GM04503 (cell line): ENCODE measurements at places on chromosomes 2 and 18.

DNA sequence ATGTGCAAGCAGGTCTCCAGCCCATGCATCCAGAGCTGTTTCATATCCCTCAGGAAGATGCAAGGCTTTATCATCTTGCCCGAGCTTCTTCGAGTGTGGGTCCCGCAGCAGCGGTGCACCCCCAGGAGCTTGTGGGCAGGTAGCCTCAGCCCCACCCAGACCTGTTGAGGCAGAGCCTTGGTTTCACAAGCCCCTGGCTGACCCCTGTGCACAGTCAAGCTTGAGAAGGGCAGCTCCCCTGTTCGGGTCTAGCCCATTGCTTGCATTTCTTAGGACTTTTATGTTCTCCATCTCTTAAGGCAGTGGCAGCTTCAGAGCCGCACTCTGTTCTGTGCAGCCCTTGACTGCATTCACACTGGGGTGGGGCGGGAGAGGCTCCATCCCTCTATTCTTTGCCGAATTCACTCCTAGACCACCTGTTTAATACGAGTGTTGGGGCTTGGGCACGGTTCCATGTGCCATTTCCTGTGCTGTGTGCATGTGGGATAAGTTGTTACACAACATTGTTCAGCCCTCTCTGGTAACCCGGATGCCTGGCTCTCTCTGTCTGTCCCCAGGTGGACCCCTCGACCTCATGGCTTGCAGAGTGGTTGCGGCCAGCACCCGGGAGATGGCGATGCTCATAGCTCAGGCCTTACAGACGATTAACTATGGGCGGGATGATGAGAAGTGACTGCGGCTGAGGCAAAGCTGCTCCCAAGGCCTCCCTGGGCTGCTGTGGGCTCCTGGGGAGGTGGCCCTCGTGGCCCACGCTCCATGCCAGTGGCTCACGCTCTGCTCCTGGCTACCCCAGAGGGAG lies 48.7 kb downstream of the IMPA2 start:
- no peak for DNase-seq

- DNase-seq = no peak
Observed at GRCh38 chr2:149577269-149577668, 10.3 kb downstream of the MMADHC start.

- no peak for DNase-seq
Observed at GRCh38 chr2:157853211-157853610, 22.9 kb downstream of the ACVR1 start.

DNA sequence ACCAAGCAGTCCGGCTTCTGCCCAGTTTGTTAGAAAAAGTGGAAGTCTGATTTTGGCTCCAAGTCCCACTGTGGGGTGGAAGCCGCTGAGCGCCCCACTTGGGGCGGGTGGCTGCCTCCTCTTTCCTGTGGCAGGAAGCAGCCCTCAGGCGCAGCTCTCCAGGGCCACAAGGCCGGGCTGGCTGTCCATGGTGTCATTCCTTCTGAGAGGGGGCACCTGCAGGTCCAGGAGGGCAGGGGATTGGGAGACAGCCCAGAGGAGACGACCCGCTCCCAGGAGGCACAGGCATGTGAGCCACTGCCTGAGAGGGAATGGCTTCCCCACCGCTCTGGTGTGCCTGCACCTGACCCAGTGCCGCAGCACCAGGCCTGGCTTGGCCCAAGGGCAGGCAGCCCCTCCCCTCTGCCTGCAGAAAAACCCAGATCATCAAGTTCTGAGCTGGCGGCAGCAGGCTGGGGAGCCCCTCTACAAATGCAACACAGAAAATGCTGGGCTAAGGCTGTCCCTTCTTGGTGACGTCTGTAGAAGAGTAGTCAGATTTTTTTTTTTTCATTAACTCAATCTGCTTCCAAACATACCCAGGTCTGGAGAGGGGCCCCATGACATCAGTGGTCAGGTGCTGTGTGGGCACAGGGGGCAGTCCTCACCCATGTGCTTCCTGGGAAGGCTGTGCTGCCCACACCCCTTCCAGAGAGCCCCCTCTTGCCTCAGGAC lies 38.4 kb downstream of the HS6ST1 start:
- DNase-seq = no peak

GRCh38 chr2:229475778-229476177 lies 204.7 kb upstream of the PID1 start:
- no peak for DNase-seq

- no peak for DNase-seq
Observed at GRCh38 chr2:230901006-230901405, 24.0 kb downstream of the GPR55 start.

- DNase-seq = no peak
Observed at GRCh38 chr18:48441405-48441881, 32.3 kb upstream of the ZBTB7C start.

DNA sequence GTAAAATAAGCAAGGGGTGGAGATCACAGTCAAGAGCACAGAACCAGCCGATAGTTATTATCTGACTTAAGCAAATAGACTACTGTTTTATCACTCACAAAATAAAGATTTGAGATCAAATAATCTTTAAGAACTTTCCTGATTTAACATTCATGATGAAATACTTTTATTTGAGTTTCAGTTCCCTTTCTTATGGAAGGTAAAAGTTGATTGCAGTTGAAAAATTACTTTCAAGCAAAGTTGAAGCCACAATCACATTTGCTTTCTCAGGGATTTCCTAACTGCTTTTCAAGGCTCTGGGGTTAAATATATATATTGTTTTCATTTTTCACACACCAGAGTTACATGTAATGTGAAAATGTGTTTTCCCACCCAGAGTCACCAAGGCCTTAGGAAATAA lies 599.5 kb downstream of the KCNJ3 start:
- no peak for DNase-seq

GRCh38 chr18:63213331-63213900 lies 106.2 kb downstream of the BCL2 start:
- DNase-seq = no peak

DNA sequence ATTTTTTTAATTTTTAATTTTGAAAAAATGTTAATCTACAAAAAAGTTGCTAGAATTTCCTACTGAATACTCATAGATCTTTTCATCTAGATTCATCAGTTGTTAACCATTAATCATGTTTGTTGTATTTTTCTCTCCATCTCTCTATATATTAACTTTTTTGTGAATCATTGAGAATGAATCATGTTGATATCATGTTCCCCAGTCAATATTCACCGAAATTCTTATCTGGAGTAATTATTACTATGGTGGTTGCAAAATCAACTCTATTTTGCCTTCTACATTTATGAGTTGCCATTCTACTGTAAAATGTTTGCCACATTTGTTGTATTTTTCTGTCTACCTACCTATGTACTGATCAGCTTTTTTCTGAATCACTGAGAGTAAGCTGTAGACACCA lies 154.0 kb downstream of the SPP2 start:
- DNase-seq = no peak

- peak; percentile 71 for DNase-seq
Observed at GRCh38 chr2:144519934-144520731, at the start of gene ZEB2. ZEB2 (minus strand) TSS chr2:144520119; CDS start chr2:144517350, 2,769 bp downstream.

DNA sequence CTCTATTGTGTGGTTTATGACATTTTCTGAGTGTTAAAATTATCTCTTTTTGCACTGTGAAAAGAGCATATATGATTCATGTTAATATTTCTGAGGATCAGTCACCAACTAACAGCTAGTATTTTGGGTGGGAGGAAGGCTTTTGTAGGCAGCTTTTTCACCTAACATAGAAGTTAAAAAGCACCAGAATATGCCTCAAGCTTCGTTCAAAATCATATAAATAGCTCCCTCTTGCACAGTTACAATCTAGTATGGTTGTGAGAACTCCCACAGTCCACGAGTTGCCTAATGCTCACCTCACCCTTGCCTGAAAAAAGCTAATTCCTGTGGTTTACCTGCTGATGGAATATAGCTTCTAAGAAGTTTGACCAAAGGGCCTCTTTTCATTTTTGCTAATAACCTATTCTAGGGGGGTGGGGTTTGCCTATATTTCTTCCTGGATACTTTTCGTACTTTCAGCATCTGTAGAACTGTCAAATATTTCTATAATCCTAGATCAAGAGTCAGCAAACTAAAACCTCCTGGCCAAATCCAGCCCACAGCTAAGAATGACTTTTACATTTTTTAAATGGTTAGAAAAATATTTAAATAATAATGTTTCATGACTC lies 167.1 kb upstream of the FOSL2 start:
- no peak for DNase-seq

DNA sequence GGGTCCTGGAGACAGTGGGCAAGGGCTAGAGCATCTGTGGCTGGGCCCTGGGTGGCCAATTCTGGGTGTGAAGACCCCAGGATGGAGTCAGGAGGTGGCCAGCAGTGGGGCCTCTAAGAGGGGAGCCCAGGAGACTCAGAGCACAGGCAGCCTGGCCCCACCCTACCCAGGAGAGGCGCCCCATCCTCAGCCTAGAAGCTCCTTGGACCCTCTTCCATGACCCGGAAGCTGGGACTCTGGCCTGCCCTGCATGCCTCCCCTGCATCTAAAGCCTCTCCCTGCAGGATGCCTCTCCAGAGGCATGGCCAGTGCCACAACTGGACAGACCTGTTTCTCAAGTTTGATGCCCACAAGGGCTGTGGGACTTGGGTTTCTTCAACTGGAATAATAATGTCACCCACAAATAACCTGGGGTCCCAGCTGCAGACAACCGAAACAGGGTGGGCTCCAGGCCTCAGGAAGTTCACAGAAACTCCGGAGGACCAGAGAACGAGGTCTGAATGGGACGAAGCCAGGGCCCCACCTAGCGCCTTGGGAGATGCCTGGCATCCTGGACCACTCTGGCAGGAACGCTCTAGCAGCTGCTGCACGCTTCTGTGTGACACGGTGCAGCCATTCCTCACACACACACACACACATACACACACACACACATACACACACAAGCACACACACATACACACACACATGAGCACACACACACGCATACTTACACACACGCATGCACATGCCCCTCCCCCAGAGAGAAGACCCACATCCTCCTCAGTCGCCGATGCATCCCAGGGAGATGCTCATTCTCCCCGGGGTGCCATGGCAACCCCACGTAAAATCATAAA lies 16.4 kb downstream of the KCNIP3 start:
- no peak for DNase-seq

DNA sequence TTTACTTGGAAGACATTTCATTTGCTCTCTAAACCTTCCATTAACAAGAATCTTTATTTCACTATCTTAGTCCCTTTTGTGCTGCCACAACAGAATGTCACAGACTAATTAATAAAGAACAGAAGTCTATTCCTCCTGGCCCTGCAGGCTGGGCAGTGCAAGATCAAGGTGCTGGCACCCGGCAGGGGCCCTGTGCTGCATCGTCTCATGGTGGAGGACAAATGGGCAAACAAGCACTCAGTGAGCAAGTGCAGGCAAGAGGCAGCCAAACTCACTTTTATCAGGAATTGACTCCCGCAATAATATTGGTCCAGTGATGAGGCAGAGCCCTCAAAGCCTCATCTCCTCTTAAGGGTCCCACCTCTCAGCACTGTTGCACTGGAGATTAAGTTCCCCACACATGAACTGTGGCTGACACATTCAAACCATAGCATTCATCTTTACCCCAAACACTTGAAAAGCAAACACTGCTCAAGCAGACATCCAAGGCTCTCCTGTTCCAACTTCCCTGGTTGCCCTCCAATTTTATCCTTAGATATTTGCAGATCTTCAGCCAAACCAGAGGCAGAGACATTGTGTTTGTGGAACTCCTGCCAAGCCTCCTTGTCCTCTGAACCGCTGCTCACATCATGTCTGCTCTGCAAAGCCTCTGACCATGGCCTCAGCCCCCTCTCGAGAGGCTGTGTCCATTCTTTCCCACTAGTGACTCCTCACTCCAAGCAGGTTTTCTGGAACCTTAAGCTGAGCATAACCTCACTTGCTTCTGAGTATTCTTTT lies 404.4 kb upstream of the SOX11 start:
- DNase-seq = no peak

DNA sequence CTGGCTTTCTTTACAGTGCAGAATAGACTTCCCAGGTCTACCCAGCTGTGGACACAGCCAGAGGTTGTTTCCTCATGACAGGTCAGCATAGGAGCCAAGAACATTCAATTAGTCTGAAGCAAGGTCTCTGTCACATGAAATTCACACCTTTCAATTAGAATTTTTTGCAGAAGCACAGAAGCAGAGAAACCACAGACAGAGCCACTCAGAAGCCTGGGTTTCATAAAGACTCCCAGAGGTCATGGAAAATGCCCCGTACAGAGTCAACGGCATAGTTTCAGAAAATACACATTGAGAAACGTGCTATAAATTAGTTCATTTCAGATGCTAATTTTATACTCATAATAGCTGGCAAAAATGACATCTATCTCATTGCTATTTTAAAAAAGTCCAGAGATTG lies 87.0 kb upstream of the TMEM200C start:
- no peak for DNase-seq

DNA sequence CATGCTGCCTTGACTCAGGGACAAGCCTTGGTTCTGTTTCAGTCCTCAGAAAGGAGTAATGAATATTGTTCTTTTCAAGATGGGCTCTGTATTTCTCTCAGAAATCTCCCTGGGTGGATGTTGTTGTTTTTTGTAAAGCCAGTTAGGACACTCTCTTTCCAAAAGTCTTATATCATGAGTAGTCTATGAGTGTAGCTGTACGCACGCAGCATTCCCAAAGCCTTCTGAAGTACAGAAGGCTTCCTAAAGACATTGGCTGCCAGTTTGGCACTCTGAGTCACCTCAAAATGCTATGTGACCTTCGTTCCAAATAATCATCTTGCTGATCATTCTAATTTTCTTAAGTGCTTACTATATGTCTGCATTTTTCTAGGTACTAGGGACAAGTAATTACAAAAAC lies 16.7 kb upstream of the GTF2A1L start:
- peak; percentile 44 for DNase-seq

DNA sequence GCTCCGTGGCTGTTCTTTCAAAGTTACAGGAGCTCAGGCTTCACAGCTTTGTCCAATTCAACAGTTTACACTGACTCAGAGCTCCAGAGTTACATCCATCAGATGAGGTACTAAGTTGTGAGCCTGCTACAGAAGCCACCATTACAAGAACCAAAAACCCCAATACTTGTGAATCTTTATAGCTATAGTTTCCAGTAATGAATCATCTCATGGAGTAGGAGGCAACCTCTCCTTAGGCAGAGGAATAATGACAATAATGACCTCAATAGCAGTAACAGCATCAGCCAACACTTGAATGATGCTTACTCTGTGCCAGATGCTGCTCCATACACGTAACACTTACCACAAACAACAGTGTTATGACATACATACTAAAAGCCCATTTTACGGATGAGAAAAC lies 3.6 kb downstream of the ZC3H8 start:
- no peak for DNase-seq

- no peak for DNase-seq
Observed at GRCh38 chr2:239399433-239399920, 1.3 kb downstream of the HDAC4 start.
